ENCODE measurements at places on chromosomes 6 and 20. TPM values are rescaled to one million over a fixed set of nuclear protein-coding genes. Genes with fewer than 3 reads are reported as not detected.

The BTN2A1 gene
- 47.4 TPM for total RNA-seq

The RAB32 gene
- total RNA-seq: 2.5 TPM

GRCh38 chr6:121549736-121550135 lies 114.3 kb downstream of the GJA1 start:
- H3K4me1 ChIP-seq: no peaks in the 10 kb centered on the region
- H3K27me3 ChIP-seq: no peaks in the 10 kb centered on the region
- H3K4me3 ChIP-seq: no peak overlapping the region
- no peaks in the 10 kb centered on the region for H3K36me3 ChIP-seq
- DNase-seq: no peak

- H3K4me1 ChIP-seq: no peaks in the 10 kb centered on the region
- DNase-seq: no peak
- H3K36me3 ChIP-seq: no peaks in the 10 kb centered on the region
- no peak overlapping the region for H3K4me3 ChIP-seq
- no peak overlapping the region for H3K27ac ChIP-seq
- H3K27me3 ChIP-seq: peaks cover 16% of the 10 kb centered on the region
Measured at GRCh38 chr6:15672818-15673217, 10.0 kb upstream of the DTNBP1 start.

DNA sequence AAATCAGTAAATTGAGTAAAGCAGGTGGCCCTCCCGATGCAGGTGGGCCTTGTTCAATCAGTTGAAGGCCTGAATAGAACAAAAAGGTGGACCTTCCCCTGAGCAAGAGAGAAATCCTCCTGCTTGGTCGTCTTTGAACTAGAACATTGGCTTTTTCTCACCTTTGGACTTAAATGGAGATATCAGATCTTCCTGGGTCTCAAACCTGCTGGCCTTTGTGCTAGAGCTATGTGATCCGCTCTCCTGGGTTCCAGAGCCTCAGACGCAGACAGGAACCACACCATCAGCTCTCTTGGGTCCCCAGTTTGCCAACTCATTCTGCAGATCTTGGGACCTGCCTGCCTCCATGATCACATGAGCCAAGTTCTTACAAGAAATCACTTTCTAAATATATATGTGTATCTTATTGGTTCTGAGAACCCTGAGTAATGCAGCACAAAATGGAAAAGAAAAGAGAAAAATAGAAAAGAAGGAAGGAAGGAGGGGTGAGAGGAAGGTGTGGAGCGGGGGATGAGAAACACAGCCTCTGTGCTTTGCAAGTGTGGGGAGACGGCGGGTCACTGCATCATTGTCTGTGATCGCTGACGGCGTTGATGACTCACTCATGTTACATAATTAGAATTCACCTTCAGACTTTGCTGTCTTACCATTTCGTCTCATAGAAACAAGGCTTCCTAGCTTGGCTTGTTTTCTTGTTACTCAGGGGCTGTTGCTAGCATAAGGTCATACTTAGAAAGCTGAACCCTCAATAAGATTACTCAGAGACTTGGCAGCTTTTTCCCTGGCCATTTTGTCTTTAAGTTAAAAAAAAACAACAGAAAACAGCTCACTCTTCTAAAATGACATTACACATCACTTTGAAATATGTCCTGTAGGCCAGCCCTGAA lies 85.7 kb upstream of the NEDD9 start:
- peaks cover 33% of the 10 kb centered on the region for H3K36me3 ChIP-seq
- H3K4me1 ChIP-seq: peaks cover 64% of the 10 kb centered on the region
- peak overlapping the region; percentile 9 for H3K4me3 ChIP-seq
- H3K27me3 ChIP-seq: no peaks in the 10 kb centered on the region

- H3K4me1 ChIP-seq: no peaks in the 10 kb centered on the region
- no peak for DNase-seq
- H3K27me3 ChIP-seq: peaks cover 40% of the 10 kb centered on the region
- no peak overlapping the region for H3K27ac ChIP-seq
- H3K4me3 ChIP-seq: no peak overlapping the region
Measured at GRCh38 chr6:19988555-19988954, 151.4 kb downstream of the ID4 start.

GRCh38 chr6:51108563-51109234 lies 290.0 kb downstream of the TFAP2B start:
- no peak for DNase-seq
- no peaks in the 10 kb centered on the region for H3K4me1 ChIP-seq
- no peak overlapping the region for H3K4me3 ChIP-seq
- H3K27ac ChIP-seq: no peak overlapping the region
- H3K27me3 ChIP-seq: no peaks in the 10 kb centered on the region

DNA sequence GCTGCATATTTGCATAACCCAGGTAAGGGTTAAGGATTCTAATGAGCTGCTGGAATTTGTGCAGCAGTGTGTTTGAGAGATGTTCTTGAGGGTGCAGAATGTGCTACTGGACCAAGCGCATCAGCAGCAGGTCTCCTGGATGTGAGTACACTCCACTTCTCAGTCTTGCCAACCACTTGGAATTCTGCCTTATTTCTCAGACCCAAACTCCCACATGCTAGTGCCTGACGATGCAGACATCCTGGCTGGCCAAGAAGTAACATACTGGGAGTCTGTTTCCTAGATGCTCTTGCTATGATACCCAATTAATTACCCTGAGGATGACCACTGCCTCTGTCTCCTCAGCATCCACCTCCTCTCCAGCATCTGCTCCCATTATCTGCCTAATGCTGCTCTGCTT lies 186.6 kb downstream of the MOXD1 start:
- H3K27ac ChIP-seq: no peak overlapping the region
- no peak overlapping the region for H3K4me3 ChIP-seq
- no peak for DNase-seq
- peaks cover 6% of the 10 kb centered on the region for H3K27me3 ChIP-seq
- H3K36me3 ChIP-seq: no peaks in the 10 kb centered on the region

- peaks cover 23% of the 10 kb centered on the region for H3K4me1 ChIP-seq
- no peaks in the 10 kb centered on the region for H3K36me3 ChIP-seq
- H3K4me3 ChIP-seq: no peak overlapping the region
- no peak overlapping the region for H3K27ac ChIP-seq
- no peak for DNase-seq
- H3K27me3 ChIP-seq: peaks cover 8% of the 10 kb centered on the region
Measured at GRCh38 chr6:105797983-105798453, 288.1 kb upstream of the PRDM1 start.

DNA sequence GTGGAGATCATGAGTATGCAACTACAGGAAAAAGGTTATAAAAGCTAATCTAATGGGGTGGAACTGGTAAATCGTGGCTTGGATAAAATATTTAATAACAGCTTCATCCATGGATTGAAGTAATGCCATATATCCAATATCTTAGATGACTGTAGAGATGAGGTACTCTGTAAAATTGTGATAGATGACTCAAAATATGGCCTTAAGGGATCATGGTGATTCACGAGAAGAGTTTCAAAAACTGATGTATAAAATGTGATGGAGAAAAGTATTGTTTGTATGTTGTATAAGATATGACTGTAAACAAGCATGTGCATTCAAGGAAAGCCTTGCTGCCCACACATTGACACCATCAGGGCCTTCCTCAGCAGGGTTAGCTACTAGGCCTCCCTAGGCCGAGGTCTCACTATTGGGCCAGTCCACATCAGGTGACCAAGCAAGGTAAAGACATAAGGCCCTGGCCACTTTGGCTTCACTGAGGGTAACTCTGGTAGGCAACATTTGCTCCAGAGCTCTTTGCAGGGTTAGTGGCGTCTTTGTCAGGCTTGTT lies 17.7 kb upstream of the CCN6 start:
- DNase-seq: no peak
- H3K36me3 ChIP-seq: no peaks in the 10 kb centered on the region
- H3K27ac ChIP-seq: no peak overlapping the region
- H3K4me3 ChIP-seq: no peak overlapping the region
- H3K27me3 ChIP-seq: no peaks in the 10 kb centered on the region

DNA sequence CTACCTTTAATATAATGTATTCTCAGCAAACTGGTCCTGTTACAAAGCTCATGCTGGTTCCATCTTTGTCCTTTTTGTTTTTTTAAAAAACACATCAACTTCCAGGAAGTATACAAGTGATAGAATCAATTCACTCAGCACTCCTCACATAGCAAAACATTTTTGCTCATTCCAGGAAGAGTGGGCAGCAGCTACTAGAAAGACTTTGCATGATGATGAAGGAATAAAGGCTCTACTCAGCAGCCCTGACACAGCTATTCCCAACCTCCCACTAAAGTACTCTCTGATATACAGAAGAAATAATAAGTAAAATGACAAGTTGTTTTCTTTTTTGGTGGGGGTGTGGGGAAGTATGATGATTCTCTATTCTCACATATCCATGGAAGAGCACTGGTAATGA lies 61.2 kb downstream of the RGS17 start:
- DNase-seq: no peak
- H3K27me3 ChIP-seq: peaks cover 7% of the 10 kb centered on the region
- peaks cover 11% of the 10 kb centered on the region for H3K36me3 ChIP-seq
- H3K27ac ChIP-seq: no peak overlapping the region

DNA sequence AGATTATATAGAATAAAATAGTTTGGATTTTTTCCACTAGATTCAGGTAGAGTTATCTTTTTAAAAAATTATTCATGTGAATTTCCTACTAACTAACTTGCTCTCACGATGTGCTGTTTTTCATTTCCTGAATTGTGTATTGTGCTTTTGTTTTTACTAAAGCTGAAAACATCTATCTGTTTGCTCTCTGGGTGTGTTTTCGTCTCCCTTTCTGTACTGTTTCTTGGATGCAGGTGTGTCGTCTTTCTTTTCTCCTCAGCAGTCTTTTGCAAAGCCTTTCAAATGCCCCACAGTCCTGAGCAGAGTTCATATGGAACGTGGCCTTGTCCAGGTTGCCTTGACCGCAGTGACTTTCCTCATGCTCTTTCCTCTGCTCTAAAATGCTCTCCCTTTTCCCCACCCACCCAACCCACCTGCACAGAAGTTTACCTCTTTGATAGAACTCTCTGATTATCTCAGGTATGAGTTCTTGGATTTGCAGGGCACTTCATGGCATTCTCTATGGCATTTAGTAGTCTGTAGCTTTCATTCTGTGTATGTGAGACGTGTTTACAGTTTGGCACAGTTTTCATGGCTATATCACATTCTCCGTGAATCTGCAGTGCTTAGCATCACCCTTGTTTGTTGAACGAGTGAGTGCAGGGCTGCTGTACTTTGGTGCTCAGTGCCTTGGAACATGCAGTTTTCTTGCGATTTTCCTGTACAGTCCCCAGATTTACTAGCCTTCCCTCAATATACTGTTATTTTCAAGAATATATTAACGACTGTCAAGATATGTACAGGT lies 77.1 kb downstream of the FARS2 start:
- no peak overlapping the region for H3K27ac ChIP-seq
- H3K36me3 ChIP-seq: no peaks in the 10 kb centered on the region
- no peaks in the 10 kb centered on the region for H3K27me3 ChIP-seq
- H3K4me1 ChIP-seq: peaks cover 10% of the 10 kb centered on the region
- DNase-seq: no peak

Measured in natural killer cell treated with Interleukin-12 subunit alpha and Interleukin-12 subunit beta and Interleukin-15 and Interleukin-18, amount 100 ng/mL, for 72 hours (primary cell).